ENCODE measurements at places on chromosomes 11 and 22.

DNA sequence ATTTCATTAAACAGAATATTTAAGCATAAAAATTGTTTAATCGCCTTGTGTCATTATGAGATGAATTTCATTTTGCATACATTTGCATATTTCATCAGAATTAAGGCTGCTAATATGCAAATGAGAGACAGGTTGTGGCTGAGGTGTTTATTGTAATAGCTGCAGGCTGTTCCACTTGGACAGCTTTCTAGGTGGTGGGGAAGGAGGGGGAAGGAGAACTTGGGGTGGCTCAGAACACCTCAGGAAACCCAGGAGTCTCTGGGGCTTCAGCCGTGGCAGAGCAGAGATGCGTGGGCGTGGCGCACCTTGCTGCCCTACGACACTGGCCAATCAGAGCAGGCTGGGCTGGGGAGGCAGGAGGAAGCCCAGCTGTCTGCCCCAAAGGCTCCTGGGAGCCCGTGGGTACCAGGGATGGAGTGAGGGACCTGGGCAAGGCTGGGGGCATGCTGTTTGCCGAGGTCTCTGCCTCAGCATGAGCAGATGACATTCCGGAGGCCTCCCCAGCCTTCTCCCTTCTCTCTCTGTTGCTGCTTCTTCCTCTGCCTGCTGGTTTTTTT is 542.9 kb downstream of the MN1 start:
- no peak for DNase-seq

DNA sequence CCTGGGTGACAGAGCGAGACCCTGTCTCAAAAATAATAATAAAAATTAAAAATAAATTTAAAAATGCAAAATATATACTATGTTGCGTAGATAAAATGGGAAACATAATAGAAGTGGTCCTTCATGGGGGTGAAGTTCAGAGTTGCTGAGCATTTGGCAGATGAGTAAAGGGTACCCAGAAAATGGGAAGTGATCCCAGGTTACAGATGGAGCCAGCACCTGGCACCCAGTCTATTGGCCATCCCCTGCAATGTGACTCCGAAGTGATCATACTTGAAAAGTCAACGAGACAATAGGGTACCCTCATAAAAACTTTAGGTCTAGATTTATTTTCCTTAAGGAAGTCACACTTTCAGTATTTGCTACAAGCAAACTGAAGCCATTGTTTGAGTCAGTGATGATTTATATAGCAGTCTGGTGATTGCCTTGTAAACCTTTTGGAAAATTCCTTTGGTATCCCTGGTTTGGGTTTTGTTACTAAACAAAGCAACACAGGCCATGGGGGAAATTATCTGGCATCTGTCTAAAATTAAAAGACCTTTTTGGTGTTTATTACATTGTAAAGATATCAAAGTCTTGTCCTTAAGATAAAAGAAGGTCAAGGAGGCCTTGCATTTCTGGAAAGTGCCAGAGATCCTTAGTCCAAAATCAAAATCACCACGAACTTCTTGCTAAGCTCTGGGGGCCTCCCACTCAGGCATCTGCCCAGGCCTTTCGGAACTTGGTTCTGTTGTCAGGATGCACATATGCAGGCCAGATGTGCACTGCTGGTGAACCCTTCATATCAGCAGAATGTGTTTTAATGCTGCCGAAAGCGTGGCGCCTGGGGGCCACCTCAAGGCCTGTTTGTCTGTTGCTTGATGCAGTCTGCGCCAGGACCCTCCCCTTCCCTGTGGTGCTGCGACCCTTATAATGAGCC is 4.3 kb downstream of the SMARCB1 start:
- DNase-seq = no peak

DNA sequence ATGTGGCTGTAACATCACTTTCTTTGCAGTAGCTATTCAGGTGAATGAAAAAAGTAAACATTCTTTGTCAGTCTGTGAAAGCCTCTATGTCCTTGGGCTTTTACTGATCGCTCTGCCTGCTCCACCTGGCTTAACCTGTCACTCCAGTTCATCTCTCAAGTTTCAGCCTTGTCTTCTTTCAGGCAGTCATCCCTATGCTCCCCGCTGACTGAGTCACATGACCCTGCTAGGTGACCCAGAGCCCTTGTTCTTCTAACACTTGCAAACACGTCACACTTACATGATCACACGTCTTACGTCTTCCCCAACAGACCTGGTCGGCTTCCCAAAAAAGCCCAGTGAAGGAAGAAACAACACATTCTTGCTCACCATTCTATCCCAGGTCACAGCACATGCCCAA is 499.3 kb upstream of the TENM4 start:
- no peak for DNase-seq

DNA sequence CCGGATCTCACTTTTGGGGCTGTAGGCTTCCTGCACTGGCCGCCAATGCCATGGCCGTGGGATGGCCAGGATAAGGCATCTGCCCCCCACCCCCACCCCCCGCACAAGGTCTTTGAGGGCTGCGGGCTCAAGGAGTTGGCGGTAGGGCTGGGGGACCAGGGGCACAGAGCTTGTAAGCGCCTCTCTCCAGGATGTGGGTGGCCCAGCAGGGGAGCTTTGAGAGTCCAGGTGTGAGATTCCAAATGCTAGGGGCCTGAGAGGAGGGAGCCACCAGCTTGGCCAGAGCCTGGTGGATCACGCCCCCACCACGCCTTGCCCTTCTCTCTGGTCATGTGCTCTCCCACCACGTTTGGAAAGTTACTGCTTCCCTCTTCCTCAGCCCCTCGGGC is 5.0 kb downstream of the CD81 start:
- DNase-seq = no peak

GRCh38 chr11:80900265-80900664 is 1459.4 kb upstream of the TENM4 start:
- DNase-seq = no peak

Data from stimulated activated CD8-positive, alpha-beta memory T cell treated with anti-CD3 and anti-CD28 coated beads, Interleukin-15, amount 100 ng/mL, for 48 hours (primary cell).